ENCODE measurements at places on chromosomes 2 and 18.

GRCh38 chr18:49652881-49653724 is 91.2 kb downstream of the LIPG start:
- no peak for DNase-seq

GRCh38 chr2:25596516-25597244 is 76.7 kb downstream of the DTNB start:
- DNase-seq, result no peak

GRCh38 chr2:12090590-12090989 is 344.2 kb downstream of the LPIN1 start:
- no peak for DNase-seq

- DNase-seq, result no peak
Measured at GRCh38 chr2:63023444-63023843, 27.2 kb upstream of the OTX1 start.

DNA sequence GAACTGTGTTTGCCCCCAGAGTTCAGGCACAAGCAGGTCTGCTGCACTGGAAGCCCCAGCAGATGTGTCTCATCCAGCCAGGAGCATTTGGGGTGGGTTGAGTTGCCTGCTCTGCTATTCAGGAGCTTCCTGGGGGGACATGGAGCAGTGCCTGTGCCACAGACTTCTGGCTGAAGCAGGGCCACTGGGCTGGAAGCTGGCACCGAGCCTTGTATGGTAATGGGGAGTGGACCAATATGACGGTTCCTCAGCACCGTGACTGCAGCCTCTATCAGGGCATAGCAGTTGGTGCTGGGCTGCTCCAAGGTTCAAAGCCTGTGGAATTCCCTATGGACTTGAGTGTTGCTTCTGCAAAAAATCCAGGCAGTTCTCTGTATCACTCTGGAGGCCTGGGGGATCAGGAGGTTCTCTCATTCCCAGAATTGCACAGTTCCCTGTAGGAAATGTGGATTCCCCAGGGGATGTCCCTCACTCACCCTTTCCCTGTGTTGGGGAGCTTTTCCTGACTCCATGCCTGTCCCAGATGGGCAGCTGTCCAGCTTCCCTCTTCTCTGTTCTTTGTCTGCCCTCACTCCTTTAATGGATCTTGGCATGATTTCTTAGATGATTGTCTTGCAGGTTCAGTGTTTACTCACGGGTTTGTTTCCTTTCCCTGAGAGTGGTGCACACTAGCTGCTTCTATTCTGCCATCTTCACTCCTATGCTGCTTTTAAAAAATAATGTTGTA is 37.2 kb upstream of the THSD7B start:
- DNase-seq, result no peak

- peak; percentile 5 for DNase-seq
Measured at GRCh38 chr2:236507393-236508085, 62.1 kb upstream of the ACKR3 start.

DNA sequence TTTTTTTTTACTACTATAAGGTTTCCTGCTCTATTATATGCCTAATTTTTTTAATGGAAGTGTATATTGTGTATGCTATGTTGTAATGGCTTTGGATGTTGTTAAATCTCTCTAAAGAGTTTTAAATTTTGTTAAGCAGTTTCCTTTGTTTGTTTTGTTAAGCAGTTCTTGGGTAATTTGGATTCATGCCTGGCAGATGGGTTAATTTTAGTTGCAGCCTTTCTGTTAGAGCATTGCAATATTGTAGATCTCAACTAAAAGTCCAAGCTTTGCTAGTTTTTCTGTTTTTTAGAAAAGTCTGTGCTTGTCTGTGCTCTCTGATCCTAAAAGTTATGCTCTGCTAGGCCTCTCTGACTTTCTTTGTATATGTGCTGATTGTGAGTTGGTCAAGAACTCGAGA is 1229.0 kb upstream of the NRXN1 start:
- DNase-seq, result no peak
